ENCODE measurements at places on chromosomes 4 and X. TPM values are rescaled to one million over a fixed set of nuclear protein-coding genes. Genes with fewer than 3 reads are reported as not detected.

MCF2 gene
- 0.07 TPM for total RNA-seq

EMD gene
- total RNA-seq, result 26.8 TPM

SH3RF1 gene
- 34.4 TPM for total RNA-seq

CLDN2 gene
- total RNA-seq, result not detected

PSAPL1 gene
- not detected for total RNA-seq

RASL11B gene
- total RNA-seq, result 0.20 TPM

CABS1 gene
- not detected for total RNA-seq

HSD17B11 gene
- 33.8 TPM for total RNA-seq

CXCL1 gene
- total RNA-seq, result 120 TPM

REELD1 gene
- not detected for total RNA-seq

F8A2 gene
- total RNA-seq, result not detected

DNAJB14 gene
- total RNA-seq, result 43.5 TPM

GAGE12H gene
- not detected for total RNA-seq

DAPP1 gene
- total RNA-seq, result not detected

C4orf50 gene
- not detected for total RNA-seq

MAGEC3 gene
- total RNA-seq, result not detected

DRP2 gene
- total RNA-seq, result 1.8 TPM

P2RY8 gene
- total RNA-seq, result not detected

VCX3A gene
- total RNA-seq, result not detected

UBL4A gene
- 40.3 TPM for total RNA-seq

OFD1 gene
- total RNA-seq, result 11.4 TPM

CYTL1 gene
- total RNA-seq, result 0.72 TPM

TSPAN6 gene
- total RNA-seq, result 36.5 TPM

SLC38A5 gene
- total RNA-seq, result 106 TPM

LRP2BP gene
- 0.76 TPM for total RNA-seq

ATXN3L gene
- not detected for total RNA-seq

HPGD gene
- 0.20 TPM for total RNA-seq

ARR3 gene
- total RNA-seq, result not detected

LYAR gene
- 8.0 TPM for total RNA-seq

TCP11X2 gene
- not detected for total RNA-seq

ING2 gene
- 11.6 TPM for total RNA-seq

ZAR1 gene
- total RNA-seq, result not detected

TMEM156 gene
- total RNA-seq, result not detected

LUZP4 gene
- total RNA-seq, result not detected

NFKB1 gene
- 27.4 TPM for total RNA-seq

ADAM29 gene
- not detected for total RNA-seq

SERTM2 gene
- total RNA-seq, result not detected

CACNA1F gene
- total RNA-seq, result not detected

SHROOM4 gene
- 4.3 TPM for total RNA-seq

CCKAR gene
- not detected for total RNA-seq

SLITRK4 gene
- 2.0 TPM for total RNA-seq

DACH2 gene
- total RNA-seq, result not detected

PDZD4 gene
- 0.33 TPM for total RNA-seq

HOPX gene
- 0.26 TPM for total RNA-seq

TACR3 gene
- not detected for total RNA-seq

DMP1 gene
- total RNA-seq, result not detected

CXorf49B gene
- total RNA-seq, result not detected

PROM1 gene
- total RNA-seq, result 0.13 TPM

PAK3 gene
- total RNA-seq, result 4.6 TPM

CPLX1 gene
- total RNA-seq, result not detected

GPRASP3 gene
- total RNA-seq, result 6.6 TPM

ENPP6 gene
- not detected for total RNA-seq

ADRA2C gene
- total RNA-seq, result 0.72 TPM

Measured in smooth muscle cell of the pulmonary artery (primary cell).